Heart right ventricle (tissue), 16 donors: ENCODE measurements at places on chromosomes 12 and 14. TPM values are rescaled to one million over a fixed set of nuclear protein-coding genes. Genes with fewer than 3 reads are reported as not detected.

DNA sequence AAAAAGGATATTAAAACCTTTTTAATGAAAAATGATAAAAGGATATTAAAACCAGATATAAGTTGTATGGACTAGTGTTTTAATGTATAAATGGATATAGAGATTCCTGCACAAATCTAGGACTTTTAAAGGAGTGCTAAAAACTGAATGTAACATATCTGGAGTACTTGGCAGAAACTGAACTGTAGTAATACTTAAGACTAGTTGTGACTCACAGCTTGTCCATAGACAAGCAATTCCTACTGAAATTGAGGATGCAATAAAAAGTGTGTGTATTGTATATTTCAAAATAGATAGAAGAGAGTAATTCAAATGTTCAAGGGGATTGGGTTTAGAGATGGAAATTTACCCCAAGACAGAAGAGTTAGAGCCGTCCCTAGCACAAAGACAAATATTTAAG, 59.6 kb downstream of the FBXO33 start:
- H3K4me1 ChIP-seq, result peaks cover 20% of the 10 kb centered on the region
- H3K27ac ChIP-seq, result no peak overlapping the region
- DNase-seq, result no peak
- H3K36me3 ChIP-seq, result peaks cover 10% of the 10 kb centered on the region

DNA sequence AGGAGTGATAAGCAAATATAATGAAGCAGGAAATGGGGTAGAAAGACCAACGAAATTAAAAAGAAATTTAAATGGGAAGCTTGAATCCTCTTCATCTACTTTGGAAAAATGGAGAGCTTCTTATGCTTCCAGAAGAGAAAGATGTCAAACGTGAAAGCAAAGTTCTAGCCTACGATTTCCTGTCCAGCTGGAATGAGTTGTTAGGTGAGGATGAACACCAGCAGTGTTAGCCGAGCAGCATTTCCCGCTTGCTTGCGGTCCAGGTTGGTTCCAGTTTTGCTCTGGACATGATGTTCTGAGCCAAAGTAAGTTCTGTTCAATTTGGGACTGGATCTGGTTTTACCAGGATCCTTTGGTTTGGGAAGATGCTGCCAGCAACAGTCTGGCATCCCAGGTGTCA, 78.9 kb downstream of the DACT1 start:
- H3K27me3 ChIP-seq, result no peaks in the 10 kb centered on the region
- no peaks in the 10 kb centered on the region for H3K4me1 ChIP-seq
- H3K4me3 ChIP-seq, result no peak overlapping the region
- no peaks in the 10 kb centered on the region for H3K36me3 ChIP-seq

- no peaks in the 10 kb centered on the region for H3K36me3 ChIP-seq
- H3K27ac ChIP-seq, result no peak overlapping the region
- no peak for DNase-seq
- no peaks in the 10 kb centered on the region for H3K27me3 ChIP-seq
- no peak overlapping the region for H3K4me3 ChIP-seq
- H3K4me1 ChIP-seq, result no peaks in the 10 kb centered on the region
These were observed 61.6 kb downstream of the GARIN6 start for GRCh38 chr12:99709116-99709515.

DNA sequence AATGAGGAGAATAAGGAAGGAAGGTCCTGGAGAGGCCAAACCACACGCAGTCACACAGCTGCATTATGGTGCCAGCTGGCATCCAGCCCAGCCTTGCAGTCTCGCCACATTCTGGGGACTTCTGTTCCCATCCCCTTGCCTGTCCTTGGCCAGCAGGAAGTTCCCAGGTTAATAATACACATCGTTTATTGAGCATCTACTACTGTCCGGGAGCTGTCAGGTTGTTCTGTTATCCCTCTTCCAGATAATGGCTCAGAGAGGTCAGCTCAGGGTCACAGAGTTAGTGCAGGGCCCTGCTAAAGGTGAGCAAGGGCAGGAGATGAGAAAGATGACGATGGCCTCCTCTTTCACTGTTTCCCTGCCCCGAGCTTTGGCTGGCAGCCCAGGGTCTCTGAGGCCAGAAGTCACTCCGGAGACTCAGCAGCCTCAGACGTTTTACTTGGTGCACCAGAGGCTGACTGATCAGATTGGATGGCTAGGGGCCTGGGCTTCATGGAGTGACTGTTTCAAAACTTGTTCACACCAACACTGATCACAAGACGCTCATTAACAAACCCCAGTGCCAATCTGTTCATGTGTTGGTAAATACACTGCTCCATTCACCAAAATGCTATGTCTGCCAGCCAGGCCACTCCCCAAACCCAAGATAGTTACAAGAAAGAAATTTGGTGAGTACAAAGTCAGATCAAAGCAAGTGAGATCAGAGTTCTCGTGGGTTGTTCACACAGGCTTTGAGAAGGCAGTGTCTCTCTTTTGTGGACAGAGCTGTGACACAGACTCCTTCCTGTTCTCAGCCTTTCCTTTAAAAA, 79.2 kb downstream of the B4GALNT3 start:
- peak; percentile 75 for DNase-seq
- H3K4me1 ChIP-seq, result peaks cover 9% of the 10 kb centered on the region
- H3K27me3 ChIP-seq, result no peaks in the 10 kb centered on the region
- no peak overlapping the region for H3K27ac ChIP-seq

- H3K36me3 ChIP-seq, result no peaks in the 10 kb centered on the region
- no peaks in the 10 kb centered on the region for H3K4me1 ChIP-seq
- no peaks in the 10 kb centered on the region for H3K27me3 ChIP-seq
- H3K4me3 ChIP-seq, result no peak overlapping the region
- no peak overlapping the region for H3K27ac ChIP-seq
These were observed 74.0 kb downstream of the KIF21A start for GRCh38 chr12:39368891-39369290.

DNA sequence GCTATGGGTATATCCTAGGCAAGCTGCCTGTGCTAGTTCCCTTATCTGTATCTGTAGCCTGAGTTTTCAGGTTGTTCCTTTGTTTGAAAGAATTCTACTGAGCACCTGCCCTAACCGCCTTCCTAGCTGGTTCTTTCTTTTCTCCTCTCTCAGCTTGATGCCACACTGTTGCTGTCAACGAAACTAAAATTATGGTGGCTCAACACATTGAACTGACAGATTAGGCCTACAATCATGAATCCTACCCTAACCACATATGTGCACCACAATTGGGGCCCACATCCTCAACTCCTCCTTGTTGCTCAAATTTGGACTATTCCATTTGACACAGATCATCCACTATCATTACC, 36.2 kb upstream of the RESF1 start:
- H3K4me3 ChIP-seq, result no peak overlapping the region
- H3K27me3 ChIP-seq, result no peaks in the 10 kb centered on the region
- H3K36me3 ChIP-seq, result no peaks in the 10 kb centered on the region
- no peaks in the 10 kb centered on the region for H3K4me1 ChIP-seq

DNA sequence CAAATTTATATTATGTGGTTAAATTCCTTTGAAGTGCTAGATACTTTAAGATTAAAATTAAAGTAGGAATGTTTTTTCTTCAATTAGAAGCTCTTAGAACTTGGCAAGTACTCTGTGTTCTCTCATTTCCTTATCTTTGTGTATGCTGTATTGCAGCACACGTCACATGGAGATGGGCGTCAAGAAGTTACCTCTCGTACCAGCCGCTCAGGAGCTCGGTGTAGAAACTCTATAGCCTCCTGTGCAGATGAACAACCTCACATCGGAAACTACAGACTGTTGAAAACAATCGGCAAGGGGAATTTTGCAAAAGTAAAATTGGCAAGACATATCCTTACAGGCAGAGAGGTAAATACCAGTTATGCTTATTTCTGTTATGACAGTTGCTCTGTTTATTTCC, 19.7 kb downstream of the MARK3 start:
- H3K27ac ChIP-seq, result peak overlapping the region; percentile 77
- H3K27me3 ChIP-seq, result no peaks in the 10 kb centered on the region
- DNase-seq, result no peak
- peak overlapping the region; percentile 20 for H3K4me3 ChIP-seq
- H3K36me3 ChIP-seq, result peaks cover 33% of the 10 kb centered on the region

- no peak overlapping the region for H3K27ac ChIP-seq
- no peaks in the 10 kb centered on the region for H3K4me1 ChIP-seq
- no peak overlapping the region for H3K4me3 ChIP-seq
- DNase-seq, result no peak
- no peaks in the 10 kb centered on the region for H3K36me3 ChIP-seq
- H3K27me3 ChIP-seq, result peaks cover 5% of the 10 kb centered on the region
These were observed 86.3 kb downstream of the TMEM132C start for GRCh38 chr12:128353301-128353700.

GRCh38 chr12:6124411-6125309, at the start of gene VWF:
Gene VWF, minus strand, starts transcription at chr12:6124670. Its CDS starts 1,474 bp downstream, at chr12:6123196.
- H3K4me3 ChIP-seq, result peak within 1 kb of the TSS; percentile 51
- no peaks in the 10 kb centered on the region for H3K36me3 ChIP-seq
- peak within 1 kb of the TSS; percentile 86 for H3K27ac ChIP-seq
- peaks cover 4% of the 10 kb centered on the region for H3K4me1 ChIP-seq
- H3K27me3 ChIP-seq, result peaks cover 3% of the 10 kb centered on the region

DNA sequence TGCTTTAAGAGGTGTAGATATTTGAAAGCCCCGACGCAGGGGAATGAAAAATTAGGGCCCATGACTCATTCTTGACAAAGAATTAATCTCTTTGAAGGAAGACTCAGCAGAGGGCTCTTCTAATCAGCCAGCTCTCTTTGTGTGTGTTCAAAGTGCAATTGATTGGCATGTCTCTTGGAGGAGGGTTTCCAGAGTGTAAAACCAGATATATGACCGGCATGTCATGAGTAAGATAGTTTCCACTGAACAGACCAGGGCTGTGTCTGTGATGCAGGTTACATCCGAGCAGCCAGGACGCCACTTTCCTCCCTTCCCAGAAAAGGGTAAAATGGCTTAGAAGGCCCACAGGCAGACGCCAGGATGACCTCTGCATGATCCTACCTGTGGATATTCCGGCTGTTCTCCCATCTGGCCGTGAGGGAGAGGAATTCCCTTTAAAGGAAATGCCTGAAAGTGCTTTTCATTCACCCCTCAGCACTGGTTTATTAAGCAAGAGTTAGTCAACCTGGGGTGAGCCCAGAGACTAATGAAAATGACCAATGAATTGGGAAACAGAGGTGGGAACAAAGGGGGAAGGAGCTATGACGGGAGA, 7.2 kb upstream of the KRT75 start:
- peaks cover 3% of the 10 kb centered on the region for H3K27me3 ChIP-seq
- no peak overlapping the region for H3K4me3 ChIP-seq
- H3K4me1 ChIP-seq, result no peaks in the 10 kb centered on the region
- H3K36me3 ChIP-seq, result no peaks in the 10 kb centered on the region

GRCh38 chr12:112049351-112049750, 36.1 kb downstream of the ERP29 start:
- H3K4me3 ChIP-seq, result no peak overlapping the region
- no peaks in the 10 kb centered on the region for H3K4me1 ChIP-seq
- H3K36me3 ChIP-seq, result no peaks in the 10 kb centered on the region
- DNase-seq, result no peak

DNA sequence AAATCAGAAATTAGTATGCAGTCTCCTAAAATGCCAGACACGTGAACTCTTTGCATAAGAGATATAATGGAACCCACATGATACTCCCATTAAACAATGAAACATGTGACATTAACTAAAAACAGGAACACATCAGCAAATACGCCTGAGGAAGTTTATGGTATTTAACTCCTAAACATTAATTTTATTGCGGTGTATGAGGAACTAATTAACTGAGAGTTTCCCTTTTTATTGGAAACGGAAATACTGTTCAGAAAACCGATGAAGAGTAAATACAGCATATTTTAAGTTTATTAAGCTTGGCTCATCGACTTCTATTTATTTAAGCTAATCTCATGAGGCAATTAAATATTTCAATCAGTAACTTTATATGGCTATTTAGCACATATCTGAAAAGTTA, 290.3 kb downstream of the SOX5 start:
- H3K27me3 ChIP-seq, result no peaks in the 10 kb centered on the region
- no peaks in the 10 kb centered on the region for H3K36me3 ChIP-seq
- DNase-seq, result no peak
- no peak overlapping the region for H3K27ac ChIP-seq

DNA sequence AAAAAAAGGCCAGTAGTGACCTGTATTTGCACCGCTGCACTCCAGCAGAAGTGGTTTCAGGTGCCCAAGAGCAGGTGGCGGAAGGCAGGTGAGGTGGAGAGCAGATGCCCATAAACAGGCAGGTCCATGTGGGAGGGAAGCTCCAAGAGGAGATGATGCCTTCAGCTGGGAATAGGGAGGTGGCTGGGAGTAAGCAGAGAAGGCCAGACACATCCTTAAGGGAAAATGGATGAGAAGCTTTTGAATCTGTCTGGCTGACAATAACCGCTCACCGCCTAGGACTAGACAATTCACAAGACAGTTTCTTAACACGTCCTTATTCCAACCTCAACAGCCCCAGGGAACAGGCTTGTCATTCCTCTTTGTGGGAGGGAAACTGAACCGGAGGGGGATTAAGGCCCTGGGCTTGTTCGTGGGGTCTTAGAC, 43.9 kb upstream of the PLEKHG6 start:
- H3K4me1 ChIP-seq, result no peaks in the 10 kb centered on the region
- no peaks in the 10 kb centered on the region for H3K36me3 ChIP-seq
- H3K27ac ChIP-seq, result no peak overlapping the region

GRCh38 chr14:87397499-87397898, 595.5 kb downstream of the GALC start:
- H3K36me3 ChIP-seq, result no peaks in the 10 kb centered on the region
- H3K27me3 ChIP-seq, result no peaks in the 10 kb centered on the region
- no peak overlapping the region for H3K27ac ChIP-seq
- DNase-seq, result no peak
- H3K4me3 ChIP-seq, result no peak overlapping the region

- peak overlapping the region; percentile 76 for H3K27ac ChIP-seq
- H3K36me3 ChIP-seq, result no peaks in the 10 kb centered on the region
- no peaks in the 10 kb centered on the region for H3K27me3 ChIP-seq
- peaks cover 79% of the 10 kb centered on the region for H3K4me1 ChIP-seq
- DNase-seq, result peak; percentile 53
These were observed 114.5 kb upstream of the NCOR2 start for GRCh38 chr12:124681779-124682391.

The SLC5A8 gene
- total RNA-seq, result not detected

The PRR4 gene
- 4.2 TPM for total RNA-seq

The CCDC175 gene
- total RNA-seq, result not detected

The PPM1H gene
- total RNA-seq, result 6.3 TPM

The FKBP11 gene
- total RNA-seq, result 1.6 TPM

The FOXN4 gene
- total RNA-seq, result not detected

The CLEC1B gene
- not detected for total RNA-seq

The LRRC74A gene
- not detected for total RNA-seq
